ENCODE measurements at places on chromosomes 16 and 17. TPM values are rescaled to one million over a fixed set of nuclear protein-coding genes. Genes with fewer than 3 reads are reported as not detected.
A peak's percentile ranks its signal among the peaks of the same experiment; 100 is the strongest.

The CCL15 gene
- not detected for total RNA-seq

GRCh38 chr17:34902831-34903547 is 58.3 kb downstream of the CCT6B start:
- H3K4me3 ChIP-seq = no peak overlapping the region
- DNase-seq = no peak
- no peaks in the 10 kb centered on the region for H3K36me3 ChIP-seq
- H3K4me1 ChIP-seq = no peaks in the 10 kb centered on the region
- no peaks in the 10 kb centered on the region for H3K27me3 ChIP-seq

The NECAB2 gene
- 0.29 TPM for total RNA-seq

GRCh38 chr17:49836111-49837030 is 11.5 kb downstream of the TAC4 start:
- H3K4me1 ChIP-seq = peaks cover 27% of the 10 kb centered on the region
- H3K36me3 ChIP-seq = peaks cover 16% of the 10 kb centered on the region
- peak overlapping the region; percentile 44 for H3K27ac ChIP-seq
- H3K27me3 ChIP-seq = no peaks in the 10 kb centered on the region
- peak overlapping the region; percentile 18 for H3K4me3 ChIP-seq

The SYNGR3 gene
- total RNA-seq = under 0.01 TPM

All from osteoblast (primary cell).